ENCODE measurements at places on chromosomes 4 and X.

DNA sequence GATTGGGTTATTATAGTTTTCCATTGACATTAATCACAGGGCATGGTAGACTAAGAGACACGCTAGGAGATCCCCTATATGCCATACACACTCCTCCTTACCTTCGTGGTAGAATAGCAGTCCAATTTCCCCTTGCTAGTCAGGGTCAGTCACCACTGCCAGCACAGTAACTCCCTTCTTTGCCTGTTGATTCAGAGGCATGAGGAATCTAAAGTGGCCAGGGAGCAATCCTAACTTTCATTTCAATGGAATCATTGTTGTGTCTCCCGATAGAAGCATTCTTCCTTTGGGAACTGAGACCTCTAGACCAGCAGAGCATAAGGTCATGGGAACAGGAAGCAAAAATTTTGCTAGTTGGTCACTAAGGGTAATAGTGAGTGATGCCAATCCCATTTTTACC is 51.1 kb downstream of the COL25A1 start:
- no peak for DNase-seq

GRCh38 chrX:153628129-153628528 is 18.9 kb upstream of the DUSP9 start:
- DNase-seq, result no peak

DNA sequence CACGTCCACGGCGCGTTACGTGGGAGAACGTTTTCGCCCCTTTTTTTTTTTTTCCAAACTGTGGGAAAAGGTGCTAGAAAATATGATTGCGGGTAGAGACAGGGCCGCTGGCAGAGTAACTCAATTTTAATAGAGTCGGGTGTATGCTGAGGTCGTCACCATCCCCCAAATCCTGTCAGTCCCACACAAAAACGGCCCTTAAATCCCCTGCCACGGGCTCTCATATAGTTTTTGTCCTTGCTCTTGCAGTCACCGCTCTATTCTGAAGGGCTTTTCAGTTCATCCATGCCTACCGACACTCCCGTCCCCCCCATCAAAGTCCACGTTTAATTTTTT is 796 bp upstream of the MED14 start:
- no peak for DNase-seq

DNA sequence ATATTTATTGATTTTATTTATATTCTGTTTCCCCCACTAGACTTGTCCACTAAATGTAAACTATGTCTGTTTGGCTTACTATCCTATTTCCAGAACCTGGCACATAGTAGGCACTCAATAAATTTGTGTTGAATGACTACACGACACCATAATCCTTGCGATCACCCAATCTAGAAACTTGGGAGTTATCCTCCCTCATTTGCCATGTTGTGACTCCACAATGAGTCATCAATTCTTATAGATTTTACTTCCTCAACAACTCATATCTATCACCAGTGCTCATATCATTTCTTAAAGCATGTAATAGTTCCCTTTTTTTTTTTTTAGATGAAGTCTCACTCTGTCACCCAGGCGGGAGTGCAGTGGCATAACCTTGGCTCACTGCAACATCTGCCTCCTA is 39.9 kb upstream of the VAMP7 start:
- no peak for DNase-seq

DNA sequence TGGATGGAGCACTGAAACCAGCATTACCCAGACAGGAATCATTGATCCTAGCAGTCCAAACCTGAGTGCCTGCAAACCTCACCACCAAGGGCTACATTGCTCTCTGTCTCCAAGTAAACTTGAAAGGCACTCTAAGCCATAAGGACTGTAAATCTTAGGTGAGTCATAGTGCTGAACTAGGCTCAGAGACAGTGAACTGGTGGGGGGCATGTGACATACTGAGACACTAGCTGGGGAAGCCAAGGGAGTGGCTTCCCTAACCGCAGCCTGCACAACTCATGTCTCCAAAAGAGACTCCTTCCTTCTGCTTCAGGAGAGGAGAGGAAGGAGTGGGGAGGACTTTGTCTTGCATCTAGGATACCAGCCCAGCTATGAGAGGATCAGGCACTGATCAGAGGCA is 235.5 kb upstream of the ACTRT1 start:
- DNase-seq, result no peak

DNA sequence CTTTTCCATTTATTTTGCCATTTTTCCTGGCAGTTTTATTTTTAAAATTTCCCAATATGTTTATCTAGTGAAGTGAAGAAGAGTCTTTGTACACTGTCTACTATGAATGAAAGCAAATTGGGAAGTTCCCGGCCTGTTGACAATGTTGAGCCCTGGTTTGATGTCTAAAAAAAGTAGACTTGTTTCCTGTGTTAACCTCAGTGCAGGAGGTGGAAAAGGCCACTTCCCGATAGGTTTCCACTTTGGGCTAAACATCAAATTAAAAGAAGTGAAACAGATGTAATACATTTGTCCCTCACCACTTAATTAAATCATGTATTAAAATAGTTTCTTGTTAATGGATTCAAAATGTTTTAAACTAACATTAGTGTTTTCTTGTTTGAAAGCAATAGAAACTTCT is 30.0 kb downstream of the BBS12 start:
- DNase-seq, result no peak

DNA sequence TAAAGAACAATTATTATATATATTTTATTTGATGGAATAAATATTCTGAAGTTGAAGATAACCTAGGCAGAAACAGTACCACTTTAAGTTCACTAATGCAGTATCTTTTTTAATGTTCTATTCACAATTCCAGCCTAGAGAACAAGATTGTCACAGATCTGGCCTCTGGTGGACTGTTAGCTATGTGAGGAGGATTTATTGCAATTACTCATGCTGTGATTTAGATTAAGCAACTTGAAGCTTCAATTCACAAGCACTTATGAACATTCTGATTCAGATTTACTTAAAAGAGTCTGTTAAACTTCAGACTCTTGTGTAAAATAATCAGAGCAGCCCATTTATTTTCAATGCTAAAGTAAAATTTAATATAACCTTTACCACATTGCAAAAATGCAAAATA is 1489.8 kb downstream of the STIM2 start:
- DNase-seq, result no peak

DNA sequence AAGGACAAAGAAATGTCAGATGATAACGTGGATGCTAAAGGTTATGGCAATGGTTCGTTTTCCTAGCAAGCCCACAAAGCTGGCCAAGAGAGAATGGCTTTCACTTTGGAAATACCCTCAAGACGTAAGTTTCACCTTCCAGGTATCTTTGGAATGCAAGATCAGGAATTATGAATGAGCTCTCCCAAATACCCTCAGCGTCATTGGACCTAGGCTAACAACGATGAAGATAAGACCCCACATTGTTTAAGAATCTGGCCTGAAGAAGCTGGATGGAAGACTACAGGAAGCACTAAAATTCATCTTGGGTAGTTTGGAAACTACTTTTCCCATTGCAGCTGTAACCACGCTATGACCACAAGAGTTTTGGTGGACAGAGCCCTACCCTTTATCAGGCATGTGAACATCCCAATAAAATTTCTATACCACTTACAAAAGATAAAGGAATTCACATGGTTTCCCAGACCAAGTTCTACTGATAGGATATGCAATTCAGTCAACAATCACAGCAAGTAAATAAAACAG is 111.9 kb downstream of the KDR start:
- DNase-seq, result no peak

- no peak for DNase-seq
These were observed 41.0 kb downstream of the FNIP2 start for GRCh38 chr4:158809611-158810486.
